Right forelimb (tissue), 1 donor: ENCODE measurements at places on chromosomes 5 and 9.
A peak's percentile ranks its signal among the peaks of the same experiment; 100 is the strongest.

GRCh38 chr5:132418881-132419280 is 49.4 kb downstream of the SLC22A5 start:
- DNase-seq, result no peak

DNA sequence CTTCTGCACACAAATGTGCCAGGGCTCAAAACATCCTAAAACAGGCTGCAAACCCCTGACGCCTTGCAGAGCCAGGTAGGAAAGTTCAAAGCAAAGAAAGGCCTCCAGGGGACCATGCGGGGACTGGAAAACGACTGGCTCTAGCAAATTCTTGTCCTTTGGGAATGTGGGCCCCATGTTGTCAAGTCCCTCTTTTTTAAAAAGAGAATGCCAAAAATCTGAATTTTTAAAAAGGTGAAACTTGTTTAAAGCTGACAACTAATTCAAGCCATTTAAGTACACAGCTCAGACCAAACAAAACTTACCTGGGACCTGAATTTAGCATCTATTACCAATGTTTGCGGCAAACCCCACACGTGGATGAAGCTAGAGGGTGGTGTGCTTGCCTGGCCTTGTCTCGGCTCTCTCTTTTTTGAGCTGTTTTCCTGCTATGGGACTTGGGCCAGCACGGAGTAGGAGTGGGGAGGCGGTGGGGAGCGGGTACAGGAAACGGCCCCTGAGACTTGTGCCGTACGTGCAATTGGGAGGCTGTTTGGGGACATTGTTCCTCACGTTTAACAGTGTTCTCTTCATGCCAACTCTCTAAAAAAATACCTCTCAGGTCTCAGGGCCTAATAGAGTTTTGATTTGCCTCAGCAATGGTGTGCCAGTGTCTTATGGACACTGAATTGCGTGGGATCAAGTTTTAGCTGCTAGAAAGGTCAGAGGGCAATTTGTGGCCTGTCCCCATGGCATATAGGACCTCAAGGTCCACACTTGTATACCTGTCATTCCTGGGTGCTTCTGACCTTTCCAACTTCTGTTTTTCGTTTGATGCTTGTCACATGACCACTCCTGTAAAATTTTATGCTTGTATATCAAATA is 15.1 kb upstream of the PHF19 start:
- DNase-seq, result no peak

DNA sequence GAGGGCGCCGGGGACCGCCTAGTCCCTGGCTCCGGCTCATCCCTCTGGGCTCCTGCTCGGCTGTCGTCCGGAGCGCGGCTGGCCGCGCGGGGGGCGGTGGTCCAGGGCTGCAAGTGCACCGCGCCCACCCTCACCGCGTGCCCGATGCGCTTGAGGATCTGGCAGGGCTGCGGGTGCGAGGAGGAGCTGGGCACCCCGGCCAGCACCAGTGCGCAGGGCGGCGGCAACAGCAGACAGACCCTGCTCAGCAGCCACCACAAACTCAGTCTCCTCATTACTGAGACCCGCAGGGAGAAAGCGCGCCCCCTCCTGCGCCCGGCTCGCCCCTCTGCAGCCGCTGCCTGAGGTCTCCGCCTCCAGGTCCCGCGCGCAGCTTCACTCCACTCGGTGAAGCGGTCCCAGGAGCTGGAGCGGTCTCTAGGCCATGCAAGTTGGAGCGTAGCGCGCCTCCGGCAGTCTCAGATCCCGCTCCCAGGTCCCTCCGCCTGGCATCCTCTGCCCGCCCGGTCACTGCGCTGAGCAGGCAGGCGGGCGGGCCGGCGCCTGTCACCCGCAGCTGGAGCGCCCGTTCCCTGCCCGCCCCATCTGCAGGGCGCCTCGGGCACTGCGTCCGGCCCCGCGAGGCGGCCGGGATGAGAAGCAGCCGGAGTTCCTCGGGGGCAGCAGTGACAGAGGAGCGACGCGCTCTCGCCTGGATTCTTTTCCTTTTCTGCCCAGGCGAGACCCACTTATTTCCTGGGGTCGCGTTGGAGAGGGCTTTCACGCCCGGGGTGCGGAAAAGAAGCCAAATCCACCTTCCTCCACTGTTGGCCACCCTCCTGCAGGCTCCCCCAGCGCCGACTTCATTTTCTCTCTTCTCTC is 512 bp downstream of the GRIN3A start:
- DNase-seq, result no peak

DNA sequence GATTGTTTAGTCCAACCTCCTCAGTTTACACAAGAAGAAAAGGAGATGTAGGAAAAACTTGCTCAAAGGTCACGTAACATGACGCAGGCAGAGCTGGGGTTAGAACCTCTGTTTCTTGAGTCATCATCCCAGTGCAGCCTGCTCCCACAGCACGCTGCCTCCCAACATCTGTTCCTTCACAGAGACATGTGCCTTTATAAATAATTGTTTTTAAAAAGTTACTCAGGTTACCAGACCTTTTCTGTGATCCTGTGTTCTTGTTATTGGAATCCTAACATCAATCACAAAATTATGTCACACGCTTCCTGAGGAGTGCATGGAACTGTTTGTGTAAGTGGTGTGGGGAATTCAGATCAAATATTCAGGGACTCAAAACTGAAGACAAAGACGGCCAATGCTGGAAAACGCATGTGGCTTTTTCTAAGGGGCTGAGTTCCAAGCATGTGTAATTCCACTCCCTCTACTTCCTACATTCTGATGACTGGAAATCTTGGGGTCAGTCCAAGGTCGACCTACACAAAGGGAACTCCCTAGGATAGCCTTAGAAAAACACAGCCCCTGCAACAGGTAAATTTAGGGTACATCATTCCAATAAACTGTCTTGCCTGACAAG is 184.3 kb downstream of the TSSK1B start:
- no peak for DNase-seq

DNA sequence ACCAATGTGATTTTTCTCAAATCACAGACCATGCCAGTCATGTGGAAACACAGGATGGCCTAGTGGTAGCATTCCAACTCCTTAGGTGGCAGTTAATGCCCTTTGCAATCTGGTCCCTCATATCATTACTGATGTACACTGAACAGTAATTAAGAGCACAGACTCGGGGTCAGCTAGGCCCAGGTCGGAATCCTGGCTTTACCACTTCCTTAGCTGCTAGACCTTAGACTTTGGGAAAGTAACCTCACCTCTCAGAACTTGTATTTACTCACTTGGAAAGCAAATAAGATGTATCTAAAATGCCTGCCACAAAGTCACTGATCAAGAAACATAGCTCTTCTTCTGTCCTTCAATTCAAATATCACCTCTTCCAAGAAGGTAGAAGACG is 112.8 kb downstream of the MAPKAP1 start:
- DNase-seq, result no peak

DNA sequence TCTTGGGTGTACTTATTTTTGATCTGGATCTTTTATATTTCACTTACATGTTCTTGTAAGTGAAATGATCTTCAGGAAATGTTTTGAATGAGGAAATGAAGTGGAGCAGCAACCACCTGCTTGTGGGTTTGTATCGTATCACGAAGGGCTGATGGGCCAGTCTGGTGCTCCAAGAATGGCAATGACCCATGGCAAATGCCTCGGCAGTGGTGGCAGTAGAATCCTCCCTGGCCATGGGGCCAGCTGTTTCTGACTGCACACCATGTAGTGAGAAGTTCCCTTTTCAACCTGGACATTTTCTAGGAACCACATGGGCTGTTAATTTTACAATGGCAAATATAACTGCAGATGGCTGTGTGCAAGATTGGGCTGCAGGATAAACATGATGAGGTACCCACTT is 29.9 kb downstream of the MAT2B start:
- no peak for DNase-seq

DNA sequence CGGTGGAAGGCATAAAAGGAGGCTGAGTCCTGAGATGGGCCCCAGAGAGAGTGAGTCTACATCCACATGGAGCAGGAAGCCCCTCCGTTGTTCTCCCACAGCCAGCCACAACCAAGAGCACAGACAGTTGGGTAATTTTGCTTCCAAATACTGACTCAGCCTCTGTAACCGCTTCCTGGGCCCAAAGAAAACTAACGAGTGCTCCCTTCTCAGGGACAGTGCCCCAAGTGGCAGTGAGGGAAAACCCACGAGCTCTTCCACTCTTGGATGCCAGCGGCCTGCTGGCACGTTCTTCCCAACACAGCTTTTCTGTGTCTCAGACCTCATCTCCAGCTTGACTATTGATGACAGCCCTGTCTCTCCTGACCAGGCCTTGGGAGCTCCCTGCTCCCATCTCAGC is 207.6 kb downstream of the FSTL4 start:
- peak; percentile 38 for DNase-seq

DNA sequence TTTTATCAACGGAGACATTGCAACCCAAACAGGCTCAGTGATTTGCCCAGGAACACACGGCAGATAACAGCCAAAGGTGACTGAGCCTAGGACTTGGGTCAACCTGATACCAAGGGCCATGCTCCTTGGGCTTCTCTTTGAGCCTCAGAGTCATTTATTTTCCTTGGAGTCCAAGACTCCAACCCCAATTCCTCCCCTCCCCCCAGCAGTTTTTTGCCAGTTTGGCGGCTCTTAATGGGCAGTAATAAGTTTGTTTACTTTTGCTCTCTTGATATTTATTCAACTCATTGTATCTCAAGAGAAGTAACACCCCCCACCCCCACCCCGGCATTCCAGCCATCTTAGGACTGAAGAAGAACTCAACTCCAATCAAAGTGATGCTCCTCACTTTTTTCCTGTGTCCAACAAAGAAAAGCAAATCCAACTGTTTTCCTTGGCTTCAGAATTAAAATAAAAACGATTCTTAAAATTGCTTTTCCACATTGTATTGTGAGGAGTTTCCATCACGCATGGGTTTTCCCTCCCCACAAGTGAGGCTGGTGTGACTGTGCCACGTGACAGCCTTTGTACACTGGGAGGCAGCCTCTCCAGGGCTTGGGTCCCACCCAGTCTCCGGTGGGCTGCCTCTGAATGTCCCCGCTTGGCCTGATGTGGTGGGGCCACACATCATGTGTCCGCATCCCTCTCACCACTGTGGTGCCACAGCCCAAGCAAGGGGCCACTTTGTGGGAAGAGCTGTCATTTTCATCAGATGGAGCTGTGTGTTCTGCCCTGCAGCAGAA is 9.1 kb downstream of the ANGPTL2 start:
- DNase-seq, result peak; percentile 71

GRCh38 chr5:109411627-109412026 is 1.9 kb upstream of the PJA2 start:
- DNase-seq, result no peak

DNA sequence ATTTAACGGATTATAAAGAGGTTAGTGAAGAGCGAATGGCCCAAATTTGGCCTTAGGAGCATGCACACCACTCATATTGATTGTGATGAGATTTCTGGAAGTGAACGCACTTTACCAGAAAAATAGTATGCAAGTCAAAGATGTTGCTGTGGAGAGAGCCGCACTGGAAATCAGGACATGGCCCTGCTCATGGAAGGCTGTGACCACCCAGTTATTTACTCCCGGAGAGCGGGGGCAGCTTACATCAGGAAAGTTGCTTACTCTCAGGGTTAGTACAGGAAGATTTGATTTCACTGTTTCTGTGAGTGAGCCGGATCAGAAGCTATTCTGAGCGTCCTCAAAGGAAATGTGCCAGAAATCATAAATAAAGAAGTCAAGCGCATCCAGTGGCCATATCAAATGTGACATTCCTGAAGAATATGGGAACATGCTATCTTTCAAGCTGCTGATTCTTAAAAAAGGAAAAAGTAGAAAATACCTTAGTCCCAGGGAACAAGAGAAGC is 42.9 kb upstream of the STRBP start:
- DNase-seq, result no peak

DNA sequence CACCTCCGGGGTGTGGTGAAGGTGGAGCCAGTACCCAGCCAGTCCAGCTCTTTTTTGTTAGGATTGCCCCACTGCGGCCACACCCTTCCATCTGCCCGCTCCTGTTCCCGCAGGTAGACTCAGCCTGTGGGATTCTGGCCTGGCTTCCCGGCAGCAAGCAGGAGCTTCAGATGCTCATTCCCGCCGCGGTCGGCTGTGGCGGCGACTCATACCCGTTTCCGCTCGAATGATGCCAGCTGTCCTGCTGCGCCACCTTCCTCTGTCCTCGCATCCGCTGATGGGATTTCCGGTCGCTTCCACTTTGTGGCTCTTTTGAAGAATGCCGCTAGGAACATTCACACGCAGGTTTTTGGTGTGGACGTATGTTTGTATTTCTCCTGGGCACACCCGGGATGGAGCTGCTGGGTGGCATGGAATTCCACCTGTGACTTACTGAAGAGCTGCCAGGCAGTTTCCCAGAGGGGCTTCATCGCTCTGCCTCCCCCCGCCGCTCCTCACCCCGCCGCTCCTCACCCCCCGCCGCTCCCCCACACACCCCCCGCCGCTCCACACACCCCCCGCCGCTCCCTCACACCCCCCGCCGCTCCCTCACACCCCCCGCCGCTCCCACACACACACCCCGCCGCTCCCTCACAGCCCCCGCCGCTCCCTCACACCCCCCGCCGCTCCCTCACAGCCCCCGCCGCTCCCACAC is 60.3 kb downstream of the TENT4A start:
- no peak for DNase-seq

- no peak for DNase-seq
Observed at GRCh38 chr9:104304925-104305324, 199.1 kb upstream of the OR13F1 start.

DNA sequence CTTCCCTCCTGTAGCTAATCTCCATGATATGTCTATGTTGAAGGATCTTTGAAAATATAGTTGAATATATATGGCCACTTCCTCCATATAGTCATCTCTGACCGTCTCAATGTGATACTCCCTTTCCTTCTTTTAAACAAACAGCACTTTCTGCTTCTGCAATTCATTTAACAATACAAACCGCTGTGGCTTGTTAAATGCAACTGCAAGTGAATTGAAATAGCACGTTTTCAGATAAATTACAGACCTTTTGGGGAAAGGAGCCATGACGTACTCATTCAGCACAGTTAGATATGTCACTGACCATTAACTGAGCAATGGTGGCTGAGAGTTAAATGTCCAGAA is 82.5 kb downstream of the FBXO38 start:
- no peak for DNase-seq

DNA sequence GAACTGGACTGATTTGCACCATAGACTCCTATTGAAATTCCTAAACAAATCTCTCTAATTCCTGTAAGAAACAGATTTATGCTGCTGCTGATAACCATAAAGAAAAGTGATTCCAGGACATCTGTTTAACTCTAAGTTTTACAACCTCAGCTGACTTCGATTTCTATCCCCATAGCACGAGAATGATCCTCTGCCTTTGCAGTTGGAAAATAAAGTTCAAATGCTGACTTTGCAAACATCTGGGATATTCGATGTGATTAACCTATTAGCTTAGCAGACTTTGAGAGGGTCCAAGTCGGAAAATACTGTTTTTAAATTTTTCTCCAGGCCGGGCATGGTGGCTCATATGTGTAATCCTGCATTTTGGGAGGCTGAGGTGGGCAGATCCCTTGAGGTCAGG is 247.3 kb downstream of the PSAT1 start:
- DNase-seq, result no peak
